ENCODE measurements at places on chromosomes 16 and 17.

DNA sequence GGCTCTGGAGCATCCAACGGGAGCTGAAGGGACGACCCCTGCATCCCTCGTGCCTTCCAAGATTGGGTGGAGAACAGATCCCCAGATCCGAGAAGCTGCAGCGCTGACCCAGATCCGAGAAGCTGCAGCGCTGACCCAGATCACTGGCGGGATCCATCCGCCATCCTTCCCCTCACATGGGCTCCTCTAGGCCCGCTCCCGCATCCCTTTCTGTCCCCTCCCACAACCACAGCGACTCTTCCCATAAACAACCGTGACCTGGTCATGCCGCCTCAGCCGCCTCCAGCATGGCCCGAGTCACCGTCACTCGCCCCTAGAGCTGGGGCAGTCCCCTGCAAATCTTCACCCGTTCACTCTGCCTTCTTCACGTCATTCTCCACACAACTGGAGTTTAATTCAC lies 124.9 kb downstream of the UTP18 start:
- H3K27me3 ChIP-seq: peaks cover 8% of the 10 kb centered on the region
- no peak for DNase-seq
- H3K4me3 ChIP-seq: no peak overlapping the region
- H3K27ac ChIP-seq: no peak overlapping the region
- no peaks in the 10 kb centered on the region for H3K4me1 ChIP-seq

GRCh38 chr16:48865520-48865919 lies 255.5 kb upstream of the N4BP1 start:
- no peak overlapping the region for H3K27ac ChIP-seq
- H3K36me3 ChIP-seq: no peaks in the 10 kb centered on the region
- no peaks in the 10 kb centered on the region for H3K27me3 ChIP-seq
- no peak overlapping the region for H3K4me3 ChIP-seq

DNA sequence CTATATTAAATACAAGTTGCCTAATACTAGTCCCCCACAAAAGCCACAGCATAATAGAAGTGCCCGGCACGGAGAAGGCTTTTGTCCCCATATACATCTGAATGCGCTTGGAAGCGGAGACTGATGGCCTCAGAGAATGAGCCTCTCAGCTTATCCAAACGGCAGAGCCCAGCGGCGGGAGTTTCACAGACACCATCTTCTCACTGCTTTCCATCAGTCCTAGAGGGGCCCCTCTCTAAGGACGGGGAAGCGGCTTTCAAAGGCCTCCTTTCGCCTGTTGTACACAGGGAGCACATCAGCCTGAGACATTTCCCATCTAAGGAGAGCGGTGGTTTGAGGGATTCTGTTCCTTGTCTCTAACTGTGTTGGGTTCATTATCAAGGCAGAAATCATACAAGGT lies 16.9 kb downstream of the NXN start:
- no peak overlapping the region for H3K4me3 ChIP-seq
- no peak for DNase-seq

- DNase-seq: no peak
- H3K4me3 ChIP-seq: no peak overlapping the region
- no peaks in the 10 kb centered on the region for H3K4me1 ChIP-seq
- no peaks in the 10 kb centered on the region for H3K27me3 ChIP-seq
- no peaks in the 10 kb centered on the region for H3K36me3 ChIP-seq
- no peak overlapping the region for H3K27ac ChIP-seq
Observed at GRCh38 chr17:34412534-34412933, 49.5 kb upstream of the CCL1 start.

DNA sequence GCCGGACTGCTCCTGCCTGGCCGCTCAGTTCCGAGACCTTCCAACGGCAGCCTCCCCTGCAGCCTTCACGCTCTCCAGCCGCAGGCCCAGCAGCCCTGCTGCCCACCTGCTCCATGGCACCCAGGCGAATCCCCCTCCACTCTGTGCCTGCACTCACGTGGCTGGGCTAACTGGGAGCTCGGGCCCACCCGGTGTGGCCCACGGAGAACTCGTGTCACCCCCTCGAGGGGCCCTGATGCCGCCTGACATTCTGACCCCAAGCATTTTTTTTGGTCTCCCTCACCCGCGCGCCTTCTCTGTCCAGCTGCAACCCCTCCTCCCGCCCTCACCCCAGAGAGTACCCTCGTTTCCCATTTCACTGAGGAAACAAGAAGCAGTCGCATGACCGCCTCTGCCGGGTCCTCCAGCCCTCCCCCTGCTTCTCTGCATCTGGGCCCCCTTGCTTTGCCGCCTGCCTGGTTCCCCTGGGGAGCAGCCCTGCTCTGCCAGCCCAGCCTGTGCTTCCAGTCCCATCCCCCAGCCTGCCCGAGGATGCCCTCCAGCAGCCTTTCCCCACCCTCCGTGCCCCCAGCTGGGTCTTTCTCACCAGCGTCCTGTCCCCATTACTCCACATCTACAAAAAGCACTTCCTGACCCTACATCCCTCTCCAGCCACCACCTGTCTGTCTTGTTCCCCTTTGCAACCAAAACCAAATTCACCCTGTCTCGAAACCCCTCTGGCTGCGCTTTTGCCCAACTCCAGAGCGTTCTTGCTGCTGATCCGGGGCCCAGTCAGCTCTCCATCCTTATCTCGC lies 146.4 kb upstream of the CHMP6 start:
- H3K4me3 ChIP-seq: no peak overlapping the region
- H3K27ac ChIP-seq: no peak overlapping the region
- H3K36me3 ChIP-seq: peaks cover 3% of the 10 kb centered on the region
- no peaks in the 10 kb centered on the region for H3K27me3 ChIP-seq

All from T-cell (primary cell).